ENCODE measurements at places on chromosomes 2 and 18. TPM values are rescaled to one million over a fixed set of nuclear protein-coding genes. Genes with fewer than 3 reads are reported as not detected.

DNA sequence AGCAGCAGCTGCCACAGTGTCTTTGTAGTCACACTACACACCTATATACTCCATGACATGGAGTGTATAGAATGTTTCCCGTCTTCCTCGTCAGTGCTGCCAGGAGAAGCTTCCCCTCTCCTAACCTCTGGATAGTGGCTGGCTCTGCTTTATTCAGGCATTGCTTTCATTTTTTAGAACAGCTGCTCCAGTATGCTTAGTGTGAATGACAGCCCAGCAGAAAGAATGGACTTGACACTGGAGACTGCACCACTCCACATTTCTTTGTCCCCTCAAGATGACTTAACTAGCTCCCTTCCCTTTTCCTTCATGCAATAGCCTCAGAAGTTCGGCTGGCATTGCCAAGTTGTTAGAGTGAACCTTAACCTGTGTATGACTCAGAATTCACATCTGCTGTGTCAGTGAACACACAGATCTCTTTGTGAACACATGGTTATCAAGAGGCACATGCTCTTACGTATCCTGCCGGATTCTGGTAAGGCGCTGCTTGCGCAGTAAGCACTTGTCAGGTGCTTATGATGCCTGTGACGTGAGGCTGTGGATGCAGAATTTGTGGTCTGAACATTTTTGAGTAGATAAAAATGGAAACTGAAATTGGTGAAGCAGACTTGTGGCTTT is 73.9 kb downstream of the NEDD4L start:
- DNase-seq = peak; percentile 99

GRCh38 chr2:97715951-97716694 is 2.7 kb downstream of the ZAP70 start:
- DNase-seq = no peak

DNA sequence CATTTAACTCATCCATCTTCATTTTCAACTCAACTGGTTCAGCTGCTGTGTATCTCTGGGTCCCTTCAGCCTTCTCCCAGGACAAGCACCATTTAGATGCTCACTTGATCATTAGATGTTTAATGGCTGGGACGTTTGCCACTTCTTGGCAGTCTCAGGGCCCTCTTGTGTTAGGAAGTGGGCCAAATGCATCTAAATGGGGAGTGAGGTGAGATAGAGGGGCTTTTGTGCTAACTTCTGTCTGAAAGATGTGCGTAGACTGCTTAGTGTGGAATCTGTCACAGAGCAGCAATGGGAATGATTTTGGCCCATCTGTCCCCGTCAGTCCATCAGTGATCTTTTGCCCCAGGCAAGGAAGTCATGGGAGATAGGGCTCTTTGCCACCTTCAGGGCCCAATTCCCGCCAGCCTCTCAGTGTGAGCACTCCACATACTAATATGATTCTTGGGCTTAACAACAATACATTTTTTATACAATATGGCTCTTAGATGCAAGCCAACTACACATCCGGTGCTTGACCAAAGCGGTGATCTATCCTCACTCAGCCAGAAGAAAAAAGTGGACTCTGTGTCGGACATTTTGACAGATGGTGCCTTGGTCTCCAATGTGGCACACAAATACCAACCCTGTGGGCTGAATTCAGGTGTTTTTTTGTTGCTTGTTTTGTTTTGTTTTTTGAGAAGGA is 95.7 kb upstream of the EPC2 start:
- no peak for DNase-seq

GRCh38 chr2:46298522-46299353 is 1.5 kb downstream of the EPAS1 start:
- DNase-seq = no peak

DNA sequence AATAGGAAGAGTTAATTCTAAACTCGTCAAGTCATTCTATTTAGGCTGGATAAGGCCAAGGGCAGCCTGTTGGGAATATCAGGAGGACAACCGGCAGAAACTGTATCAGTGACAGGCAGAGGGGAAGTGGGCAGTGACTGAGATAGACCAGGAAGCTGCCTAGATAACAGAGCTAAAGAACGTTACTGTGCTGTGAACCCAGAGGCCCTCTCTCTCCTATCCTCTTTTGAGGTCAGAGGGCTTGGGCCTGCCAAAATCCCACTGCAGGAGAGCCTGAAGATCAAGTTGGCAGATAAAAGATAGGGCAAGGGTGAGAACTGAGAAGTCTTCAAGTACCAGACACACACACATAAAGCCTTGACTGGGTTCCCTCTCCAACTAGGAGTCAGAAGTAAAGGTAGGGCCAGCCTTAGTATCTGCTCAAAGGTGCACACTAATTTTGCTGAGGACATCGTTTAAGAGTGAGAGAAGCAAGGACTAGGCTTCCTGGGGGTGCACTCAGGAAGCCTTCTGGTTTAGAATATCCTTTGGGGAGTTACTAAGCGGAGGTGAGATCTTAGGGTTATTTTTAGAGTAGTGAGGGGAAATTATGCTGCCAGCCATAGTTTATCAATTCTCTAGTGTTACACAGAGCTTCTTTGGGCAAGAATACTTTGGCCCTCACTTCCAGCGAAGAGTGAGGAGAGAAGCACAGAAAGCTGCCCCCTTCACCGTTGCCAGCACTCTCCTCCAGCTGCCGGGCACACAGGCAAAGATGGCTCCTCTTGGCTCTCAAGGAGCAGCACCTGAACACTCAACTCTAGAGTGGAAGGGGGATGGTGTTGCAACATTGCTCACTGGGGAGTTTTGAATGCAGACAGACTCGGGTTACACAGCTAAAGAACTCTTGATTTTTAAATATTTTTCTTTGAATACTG is 9.8 kb downstream of the CAVIN2 start:
- DNase-seq = no peak

DNA sequence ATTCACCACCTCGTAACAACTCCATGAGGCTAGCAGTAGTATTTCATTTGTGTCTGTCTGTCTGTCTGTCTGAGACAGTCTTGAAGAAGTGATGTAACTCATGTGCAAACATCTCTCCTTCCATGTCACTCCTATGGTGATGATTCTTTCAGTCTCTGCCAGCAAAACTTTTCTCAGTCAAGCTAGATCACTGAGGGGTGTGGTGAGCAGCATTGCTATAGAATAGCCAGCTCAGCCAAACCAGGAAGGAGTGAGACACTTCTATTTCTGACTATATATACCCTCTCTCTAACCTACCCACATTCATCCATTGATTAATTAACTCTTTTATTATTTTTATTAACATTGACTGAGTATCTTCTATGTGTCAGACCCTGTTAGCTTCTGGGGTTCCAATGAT is 1095.1 kb upstream of the GYPC start:
- no peak for DNase-seq

DNA sequence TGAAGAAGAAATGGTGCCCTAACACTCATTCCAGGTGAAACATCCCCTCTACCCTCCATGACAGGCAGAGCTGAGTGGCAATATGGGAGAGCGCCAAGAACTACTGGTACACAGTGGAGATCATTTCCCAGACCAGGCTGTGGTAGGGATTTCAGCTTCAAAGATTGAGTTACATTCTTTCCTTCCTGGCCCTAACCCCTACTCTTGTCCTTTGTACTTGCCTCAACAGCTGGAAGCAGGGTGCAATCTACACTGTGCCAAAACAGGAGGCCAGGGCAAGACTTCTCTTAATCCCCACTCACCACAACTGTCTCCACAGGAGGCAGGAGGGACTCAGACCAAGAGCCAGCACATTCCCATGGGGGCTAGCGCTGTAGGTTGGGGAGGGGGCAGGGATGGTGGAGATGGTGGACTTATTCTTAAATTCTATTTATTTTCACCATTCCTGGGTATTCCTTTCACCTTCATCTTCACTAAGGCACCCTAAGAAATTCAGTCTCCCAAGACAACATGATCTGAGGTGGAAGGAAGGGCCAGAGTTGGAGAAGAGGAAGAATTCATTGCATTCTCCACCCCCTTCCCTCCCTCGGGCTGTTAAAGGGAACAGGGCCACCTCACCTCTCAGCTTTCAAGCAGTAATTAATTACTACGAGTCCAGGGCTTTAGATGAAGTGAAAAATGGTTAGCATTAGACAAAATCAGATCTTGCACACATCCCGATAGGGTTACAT is 65.9 kb downstream of the AAK1 start:
- DNase-seq = no peak

The PPP1R1C gene
- total RNA-seq = 0.35 TPM

The MROH2A gene
- not detected for total RNA-seq

The SPEG gene
- total RNA-seq = 4.6 TPM

The UGT1A4 gene
- 0.07 TPM for total RNA-seq

The CABYR gene
- 11.4 TPM for total RNA-seq

The NR4A2 gene
- not detected for total RNA-seq
